Ammon's horn (tissue), 1 donor: ENCODE measurements at places on chromosomes 16 and 17.

GRCh38 chr17:40309031-40309948, at the start of gene RARA:
Gene RARA (plus strand): TSS chr17:40309180. CDS start chr17:40331219, 22,039 bp downstream.
- DNase-seq = peak; percentile 80

DNA sequence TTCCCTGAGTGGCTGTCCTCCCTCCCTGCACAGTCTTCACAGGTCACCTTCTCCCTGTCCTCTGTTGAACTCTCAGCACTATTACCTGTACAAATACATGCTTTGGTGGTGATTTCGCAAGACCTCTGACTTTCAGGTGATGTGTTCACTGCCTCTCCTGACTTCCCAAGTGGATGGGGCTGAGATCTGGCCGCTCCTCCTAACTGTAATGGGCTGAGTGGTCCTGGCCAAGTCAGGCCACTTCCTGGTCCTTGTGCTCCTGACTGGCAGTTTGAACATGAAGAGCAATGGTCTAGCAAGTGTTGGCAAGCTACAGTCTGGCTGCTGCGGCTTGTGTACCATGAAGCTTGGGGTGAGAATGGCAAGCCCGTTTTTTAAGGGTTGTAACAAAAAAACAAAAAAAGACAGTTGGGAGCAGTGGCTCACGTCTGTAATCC, 11.7 kb upstream of the TMED6 start:
- DNase-seq = no peak

DNA sequence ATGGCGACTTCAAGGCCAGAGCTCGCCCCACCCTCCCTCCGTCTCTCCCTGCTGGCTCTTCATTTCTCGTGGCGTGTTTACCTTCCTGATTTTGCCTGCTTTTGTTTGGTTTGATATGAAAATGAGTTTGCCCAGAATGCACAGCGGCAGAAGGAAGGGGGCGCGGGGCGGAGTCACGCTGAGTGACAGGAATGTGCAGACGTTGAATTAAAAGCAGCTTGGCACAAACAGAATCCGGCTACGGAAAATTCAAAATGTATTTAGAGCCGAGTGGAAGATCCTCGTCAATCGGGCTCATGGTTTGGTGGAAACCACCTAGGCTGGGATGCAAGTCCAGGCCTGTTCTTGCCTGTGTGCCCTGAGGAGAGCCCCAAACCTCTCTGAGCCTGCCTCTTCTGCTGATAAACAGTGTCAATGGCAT, 102.7 kb downstream of the SDK2 start:
- peak; percentile 10 for DNase-seq

DNA sequence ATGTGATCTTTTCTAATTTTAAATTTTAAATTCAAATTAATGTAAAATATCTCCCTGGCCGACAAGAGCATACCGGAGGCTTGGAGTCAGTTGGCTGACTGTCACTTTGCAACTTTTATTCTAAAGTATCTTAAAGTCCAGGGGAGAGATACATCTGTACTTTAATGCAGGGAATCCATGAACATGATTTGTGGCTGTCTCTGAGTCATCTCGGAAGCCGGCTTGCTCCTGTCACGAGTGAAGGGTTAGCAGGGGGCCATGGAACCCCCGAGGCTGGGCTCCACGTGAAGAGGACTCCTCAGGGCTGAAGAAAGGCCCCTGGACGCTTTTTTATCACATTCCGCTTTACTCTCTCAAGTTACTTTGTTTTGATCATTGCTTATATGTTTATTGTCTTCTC, 13.3 kb downstream of the TVP23A start:
- no peak for DNase-seq

- no peak for DNase-seq
These were observed 63.1 kb upstream of the BCO1 start for GRCh38 chr16:81175325-81175891.

- no peak for DNase-seq
These were observed 15.0 kb upstream of the KREMEN2 start for GRCh38 chr16:2948807-2949704.

GRCh38 chr17:1180958-1181752, 1.4 kb upstream of the ABR start:
- no peak for DNase-seq

- no peak for DNase-seq
These were observed 2.4 kb downstream of the RHBDF2 start for GRCh38 chr17:76498876-76499251.

DNA sequence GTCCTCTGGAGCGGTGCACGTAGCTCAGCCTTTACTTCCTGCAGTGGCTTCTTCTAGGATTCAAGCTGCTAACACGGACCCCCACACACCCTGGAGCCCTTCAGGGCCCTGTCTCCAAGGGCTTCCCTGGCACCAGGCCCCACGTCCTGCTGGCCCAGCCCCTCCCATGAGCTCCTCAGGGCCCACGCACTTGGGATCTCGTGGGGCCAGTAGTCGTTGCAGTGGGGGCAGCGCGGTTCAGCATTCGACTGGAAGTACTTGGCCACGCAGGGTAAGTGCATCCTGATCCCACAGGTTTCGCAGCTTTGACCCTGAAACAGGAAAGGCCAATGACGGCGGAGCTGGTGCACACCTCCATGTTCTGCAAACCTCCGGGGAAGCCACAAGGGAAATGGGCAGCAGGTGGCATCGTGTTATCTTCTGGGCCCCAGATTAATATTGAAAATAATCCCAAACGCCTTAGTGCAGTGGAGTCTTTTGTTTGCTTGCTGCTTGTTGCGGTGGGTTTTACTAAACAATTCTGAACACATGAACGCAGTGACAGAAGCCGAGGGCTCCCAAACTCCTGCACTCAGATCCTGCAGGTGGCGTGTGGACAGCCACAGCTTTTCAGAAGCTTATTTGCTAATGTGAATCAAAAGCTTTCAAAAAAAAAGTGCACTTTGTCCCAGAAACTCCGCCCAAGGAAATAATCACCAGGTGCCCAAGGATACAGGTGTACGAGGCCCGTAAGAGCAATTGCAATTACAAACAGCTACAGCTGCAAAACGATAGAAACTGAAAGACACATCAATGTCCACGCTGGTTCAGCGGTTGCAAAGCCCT, 22.4 kb downstream of the KDM8 start:
- DNase-seq = no peak

DNA sequence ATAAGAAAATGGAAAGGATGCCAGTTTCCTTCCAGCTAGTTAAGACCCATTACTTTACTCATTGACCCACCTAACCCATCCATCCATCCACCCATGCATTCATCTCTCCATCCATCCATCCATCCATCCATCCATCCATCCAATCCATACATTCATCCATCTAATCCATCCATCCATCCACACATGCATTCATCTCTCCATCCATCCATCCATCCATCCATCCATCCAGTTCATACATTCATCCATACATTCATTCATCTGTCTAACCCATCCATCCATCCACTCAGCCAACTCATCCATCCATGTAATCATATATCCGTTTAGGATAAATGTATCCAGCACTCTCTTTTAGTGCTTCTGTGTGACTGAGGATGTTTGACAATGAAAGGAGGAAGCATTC, 178.8 kb upstream of the CACNG3 start:
- DNase-seq = no peak

GRCh38 chr16:8320131-8320530, 270.2 kb downstream of the TMEM114 start:
- DNase-seq = no peak

GRCh38 chr16:12059216-12059769, 82.8 kb downstream of the SNX29 start:
- no peak for DNase-seq

DNA sequence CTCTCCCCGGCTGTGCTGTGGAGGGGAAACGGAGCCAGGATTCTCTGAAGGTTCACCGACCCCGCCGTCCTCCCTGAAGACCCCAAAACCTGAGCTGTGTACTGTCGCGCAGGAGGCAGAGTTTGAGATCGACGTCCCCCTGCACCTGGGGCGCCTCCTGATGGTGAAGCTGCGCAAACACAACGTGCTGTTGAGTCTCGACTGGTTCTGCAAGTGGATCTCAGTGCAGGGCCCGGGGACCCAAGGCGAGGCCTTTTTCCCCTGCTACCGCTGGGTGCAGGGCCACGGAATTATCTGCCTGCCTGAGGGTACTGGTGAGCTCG, 62.6 kb upstream of the TEKT1 start:
- DNase-seq = peak; percentile 41

DNA sequence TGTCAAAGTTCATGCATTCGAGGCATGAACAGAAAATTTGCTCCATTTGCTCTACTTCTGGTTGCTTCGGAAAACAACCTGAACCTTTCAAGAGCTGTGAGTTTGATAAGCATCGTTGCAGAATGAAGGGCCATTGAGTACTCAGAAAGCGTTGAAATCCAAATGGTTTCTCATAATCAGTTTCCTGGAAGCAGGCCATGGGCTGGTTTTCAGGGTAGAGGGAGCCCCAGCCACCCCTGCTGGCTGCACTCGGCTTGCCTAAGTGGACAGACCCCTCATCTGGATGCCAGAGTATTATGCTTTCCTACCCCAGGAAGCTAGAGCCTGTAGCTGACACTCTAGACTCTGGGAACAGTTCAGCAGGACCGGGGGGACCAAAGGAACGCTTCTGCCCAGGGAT, 24.4 kb downstream of the SCNN1G start:
- DNase-seq = no peak

DNA sequence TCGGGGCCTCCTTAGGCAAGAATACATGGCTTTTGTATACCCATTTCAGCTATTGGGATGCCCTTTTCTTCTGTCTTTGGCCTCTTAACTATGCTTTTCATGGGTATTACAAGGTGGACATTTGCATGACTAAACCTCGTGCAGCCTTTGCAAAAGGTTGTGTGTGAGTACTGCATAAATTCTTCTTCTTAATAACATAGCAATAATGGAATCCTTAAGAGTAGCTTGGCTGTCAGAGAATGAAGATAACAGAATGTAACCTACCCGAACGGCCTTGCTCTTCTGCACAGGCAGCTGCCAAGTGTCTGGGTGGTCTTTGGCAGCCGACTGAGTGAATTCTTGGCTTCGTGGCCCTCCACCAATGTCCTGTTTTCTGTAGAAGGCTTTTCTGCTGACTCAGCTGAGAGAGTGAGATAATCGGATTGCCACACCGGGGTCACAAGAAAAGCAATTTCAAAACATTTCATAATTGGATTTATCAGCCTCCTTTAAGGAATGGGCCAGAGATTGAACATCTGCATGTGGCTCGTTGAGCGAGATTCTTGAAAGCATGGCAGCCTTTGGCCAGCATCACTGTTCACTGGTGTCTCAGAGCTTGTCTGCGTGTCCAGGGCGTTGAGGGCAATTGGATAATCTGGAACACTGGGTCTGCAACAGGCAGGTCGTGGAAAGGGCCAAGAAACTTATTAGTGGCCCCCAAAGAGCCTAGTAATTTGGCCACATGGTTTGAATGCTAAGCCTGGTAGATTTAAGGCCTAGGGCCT, 13.4 kb downstream of the IRF8 start:
- DNase-seq = no peak

GRCh38 chr16:5015351-5015750, 18.4 kb downstream of the NAGPA start:
- no peak for DNase-seq

DNA sequence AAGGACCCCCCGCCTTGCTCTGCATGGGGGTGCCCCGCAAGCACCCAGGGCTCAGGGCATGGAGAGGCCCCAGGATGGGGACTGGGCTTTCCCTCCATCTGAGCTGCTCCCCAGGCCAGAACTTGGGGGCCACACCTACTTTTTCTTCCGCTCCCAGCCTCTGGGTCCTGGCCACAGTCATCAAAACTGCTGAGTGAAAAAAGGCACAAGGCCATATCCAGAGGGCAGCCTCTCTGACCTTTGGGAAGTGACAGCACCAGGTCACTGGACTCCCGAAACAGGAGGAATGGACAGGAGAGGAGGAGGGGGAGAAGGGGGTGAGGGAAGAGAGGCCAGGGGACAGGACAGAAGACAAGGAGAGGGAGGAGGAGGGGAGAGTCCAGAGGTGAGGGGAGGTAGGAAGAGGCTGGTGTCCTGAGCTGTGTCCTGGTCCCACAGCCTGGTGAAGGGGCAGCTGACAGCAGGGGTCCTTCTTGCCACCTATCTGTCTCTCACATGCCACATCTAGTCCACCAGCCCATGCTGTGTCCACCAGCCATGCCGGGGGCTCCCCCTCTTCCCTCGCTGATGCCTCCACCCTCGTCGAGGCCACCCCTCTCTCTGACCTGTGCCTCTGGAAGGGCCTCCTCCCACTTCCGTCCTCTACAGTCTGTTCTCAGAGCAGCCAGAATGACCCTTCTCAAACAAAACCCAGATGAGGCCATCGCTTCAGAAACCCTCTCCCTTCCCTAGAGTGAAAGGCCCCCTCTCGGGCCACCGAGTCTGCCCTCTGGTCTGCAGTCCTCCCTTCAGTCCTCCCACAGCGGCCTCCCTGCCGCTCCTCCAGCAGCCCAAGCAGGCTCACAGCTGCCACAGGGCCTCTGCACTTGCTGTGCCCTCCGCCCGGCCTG, 73.9 kb upstream of the TOB1 start:
- DNase-seq = no peak

- no peak for DNase-seq
These were observed 637 bp downstream of the PLCG2 start for GRCh38 chr16:81779536-81780320.

DNA sequence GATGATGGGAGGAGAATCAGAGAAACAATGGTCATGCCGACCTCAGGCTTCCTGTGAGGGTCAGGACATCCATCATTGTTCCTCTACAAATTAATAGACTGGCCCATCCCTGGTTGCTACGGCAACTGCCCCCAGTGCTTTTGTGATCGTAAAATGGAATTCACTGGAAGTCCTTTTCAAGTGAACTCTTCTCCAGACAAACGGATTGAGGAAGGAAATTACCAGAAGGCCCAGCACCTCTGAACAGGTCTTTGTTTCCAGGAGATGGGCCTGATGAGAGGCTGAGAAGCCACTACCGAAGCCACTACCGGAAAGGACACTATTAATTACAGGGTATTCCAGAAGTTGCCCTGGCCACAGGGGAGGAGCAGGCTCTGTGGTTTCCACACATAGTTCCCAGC, 126.0 kb downstream of the MGAT5B start:
- no peak for DNase-seq

DNA sequence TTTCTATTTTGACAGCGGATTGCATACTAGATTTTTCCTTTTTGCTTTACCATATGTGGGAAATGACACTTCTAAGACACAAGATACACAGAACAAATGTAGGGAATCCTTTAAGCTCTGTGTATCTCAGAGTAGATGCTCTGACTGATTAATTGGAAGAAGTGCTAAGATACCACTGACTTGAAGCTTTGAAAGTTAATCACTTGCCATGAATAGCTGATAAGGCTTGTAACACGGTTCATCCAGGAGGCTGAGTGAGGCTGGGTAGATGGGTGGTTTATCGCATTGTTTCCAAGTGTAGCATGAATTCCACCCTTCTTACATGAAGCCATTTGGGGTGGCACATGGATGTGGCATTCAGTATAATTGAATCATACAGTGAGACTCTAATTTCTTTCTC, 654.1 kb upstream of the RBFOX1 start:
- no peak for DNase-seq

GRCh38 chr16:58393138-58393504, 850 bp downstream of the GINS3 start:
- no peak for DNase-seq

DNA sequence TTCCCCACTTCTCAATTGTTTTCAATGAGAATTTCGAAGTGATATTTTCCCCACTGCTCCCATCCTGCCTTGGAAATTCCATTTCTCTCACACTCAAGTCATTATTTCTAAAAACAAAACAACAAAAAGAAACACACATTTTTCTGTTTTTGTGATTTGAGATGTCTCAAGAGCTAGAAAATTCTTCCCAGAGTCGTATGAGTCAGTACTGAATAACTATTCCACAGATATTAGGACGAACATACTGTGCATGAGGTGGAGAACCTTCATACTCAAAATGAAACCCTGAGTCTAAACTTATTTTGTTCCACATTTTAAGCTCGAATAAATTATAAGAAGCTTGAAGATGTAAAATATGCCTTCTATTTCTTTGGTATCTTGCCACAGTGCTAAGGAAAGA, 204.6 kb downstream of the SLC39A11 start:
- no peak for DNase-seq

GRCh38 chr16:77558786-77559185, 124.0 kb upstream of the ADAMTS18 start:
- DNase-seq = no peak
